MCF 10A (cell line): ENCODE measurements at places on chromosomes 1 and 21. TPM values are rescaled to one million over a fixed set of nuclear protein-coding genes. Genes with fewer than 3 reads are reported as not detected.

DNA sequence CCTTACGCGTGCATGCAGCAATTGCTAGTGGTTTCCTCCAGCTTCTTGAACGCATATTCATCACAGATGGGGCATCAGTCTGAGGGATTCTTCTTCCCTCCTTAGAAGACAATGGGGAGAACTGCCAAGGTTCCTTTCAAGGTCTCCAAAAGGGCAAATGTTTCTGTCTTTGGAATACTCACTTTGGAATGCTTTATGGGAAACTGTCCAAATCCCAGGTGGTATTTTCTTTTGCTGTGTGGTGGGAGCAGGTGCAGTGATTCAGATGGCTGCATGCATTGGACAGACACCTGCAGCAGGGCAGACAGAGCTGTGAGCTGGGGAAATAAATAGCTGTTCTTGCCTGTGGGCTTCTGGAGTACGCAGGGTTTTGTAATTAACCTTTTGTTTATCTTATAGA, 40.5 kb downstream of the URB2 start:
- H3K27ac ChIP-seq, result no peak overlapping the region
- DNase-seq, result peak; percentile 22
- peaks cover under 1% of the 10 kb centered on the region for H3K4me1 ChIP-seq
- no peak overlapping the region for H3K4me3 ChIP-seq
- no peaks in the 10 kb centered on the region for H3K27me3 ChIP-seq
- H3K36me3 ChIP-seq, result no peaks in the 10 kb centered on the region

GRCh38 chr1:154697710-154698109, 89.7 kb upstream of the ADAR start:
- peak; percentile 65 for DNase-seq
- H3K4me3 ChIP-seq, result no peak overlapping the region
- H3K4me1 ChIP-seq, result no peaks in the 10 kb centered on the region
- H3K27me3 ChIP-seq, result peaks cover 71% of the 10 kb centered on the region
- no peak overlapping the region for H3K27ac ChIP-seq

- DNase-seq, result no peak
- no peak overlapping the region for H3K4me3 ChIP-seq
- H3K36me3 ChIP-seq, result no peaks in the 10 kb centered on the region
- H3K27ac ChIP-seq, result no peak overlapping the region
- no peaks in the 10 kb centered on the region for H3K4me1 ChIP-seq
These were observed 76.1 kb upstream of the USP25 start for GRCh38 chr21:15653710-15654109.

DNA sequence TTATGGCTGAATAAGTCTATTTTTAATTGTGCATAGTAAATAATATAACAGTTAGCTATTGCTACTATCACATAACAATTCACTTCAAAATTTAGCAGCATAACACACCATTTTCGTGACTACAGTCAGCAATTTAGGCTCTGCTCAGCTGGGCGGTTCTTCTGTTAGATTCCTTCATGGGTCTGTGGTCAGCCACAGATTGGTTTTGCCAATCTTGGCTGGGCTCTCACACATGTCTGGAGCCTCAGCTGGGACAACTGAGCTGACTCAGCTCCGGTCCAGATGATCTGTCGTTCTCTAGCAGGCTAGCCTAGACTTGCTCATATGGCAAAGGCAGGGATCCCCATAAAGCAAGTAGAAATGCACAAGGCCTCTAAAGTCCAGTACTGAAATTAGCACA, 15.1 kb upstream of the CDC42BPA start:
- peak; percentile 89 for DNase-seq
- no peaks in the 10 kb centered on the region for H3K4me1 ChIP-seq
- H3K27ac ChIP-seq, result peak overlapping the region; percentile 77
- H3K36me3 ChIP-seq, result no peaks in the 10 kb centered on the region
- no peaks in the 10 kb centered on the region for H3K27me3 ChIP-seq
- H3K4me3 ChIP-seq, result no peak overlapping the region

DNA sequence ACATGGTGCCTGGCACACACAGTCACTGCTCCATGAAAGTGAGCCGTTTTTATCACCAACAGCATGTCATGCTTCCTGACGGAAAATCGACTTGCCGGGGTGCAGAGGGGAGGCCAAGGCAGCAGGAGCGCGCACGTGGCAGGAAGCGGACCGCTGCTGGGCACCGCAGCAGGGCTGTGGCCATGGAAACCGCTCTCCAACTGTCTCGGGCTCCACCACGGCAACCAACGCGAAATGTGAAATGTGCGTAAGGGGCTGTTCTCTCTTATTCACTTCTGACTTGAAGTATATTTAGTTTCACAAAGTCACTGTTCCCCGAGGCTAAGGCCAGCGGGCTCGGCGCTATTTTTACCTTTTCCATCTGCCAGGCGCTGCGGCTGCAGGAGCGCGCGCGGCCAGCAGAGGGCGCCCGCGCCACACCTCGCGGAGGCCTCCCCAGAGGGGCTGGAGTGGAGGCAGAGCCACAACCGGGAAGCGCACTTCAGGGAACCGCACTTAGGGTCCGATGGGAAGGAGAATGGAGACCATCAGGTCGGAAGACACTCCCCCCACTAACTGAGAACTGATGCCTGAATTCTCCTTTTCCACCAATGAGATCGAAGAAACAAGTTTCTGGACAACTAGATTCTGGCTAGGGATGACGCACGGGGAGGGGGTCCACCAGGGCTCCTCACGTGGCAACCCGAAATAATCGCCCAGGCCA, 19.7 kb downstream of the RCC2 start:
- peak; percentile 48 for DNase-seq
- H3K36me3 ChIP-seq, result peaks cover 96% of the 10 kb centered on the region
- no peak overlapping the region for H3K4me3 ChIP-seq
- no peaks in the 10 kb centered on the region for H3K4me1 ChIP-seq
- no peaks in the 10 kb centered on the region for H3K27me3 ChIP-seq

DNA sequence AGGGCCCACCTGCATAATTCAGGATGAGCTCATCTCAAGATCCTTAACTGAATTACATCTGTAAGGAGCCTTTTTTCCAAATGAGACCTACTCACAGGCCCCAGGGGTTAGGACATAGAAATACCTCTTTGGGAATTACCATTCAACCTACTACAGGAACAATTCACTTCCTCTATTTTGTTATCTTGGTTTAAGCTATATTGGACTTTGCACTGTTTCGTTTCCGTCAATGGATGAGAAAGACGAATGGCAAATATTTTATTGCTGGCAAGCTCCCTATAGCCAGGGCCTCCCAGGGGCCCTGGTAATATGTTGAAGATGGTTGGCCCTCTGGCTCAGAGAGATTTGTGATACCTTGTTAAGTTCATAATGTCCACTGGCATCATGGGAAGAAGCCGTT, 384.2 kb upstream of the DUSP10 start:
- no peak overlapping the region for H3K4me3 ChIP-seq
- no peak overlapping the region for H3K27ac ChIP-seq
- H3K27me3 ChIP-seq, result no peaks in the 10 kb centered on the region
- H3K36me3 ChIP-seq, result no peaks in the 10 kb centered on the region
- no peaks in the 10 kb centered on the region for H3K4me1 ChIP-seq
- no peak for DNase-seq

GRCh38 chr1:100516857-100517256, 21.1 kb upstream of the GPR88 start:
- H3K4me3 ChIP-seq, result no peak overlapping the region
- no peak for DNase-seq
- H3K36me3 ChIP-seq, result no peaks in the 10 kb centered on the region
- H3K27me3 ChIP-seq, result no peaks in the 10 kb centered on the region
- H3K27ac ChIP-seq, result no peak overlapping the region

DNA sequence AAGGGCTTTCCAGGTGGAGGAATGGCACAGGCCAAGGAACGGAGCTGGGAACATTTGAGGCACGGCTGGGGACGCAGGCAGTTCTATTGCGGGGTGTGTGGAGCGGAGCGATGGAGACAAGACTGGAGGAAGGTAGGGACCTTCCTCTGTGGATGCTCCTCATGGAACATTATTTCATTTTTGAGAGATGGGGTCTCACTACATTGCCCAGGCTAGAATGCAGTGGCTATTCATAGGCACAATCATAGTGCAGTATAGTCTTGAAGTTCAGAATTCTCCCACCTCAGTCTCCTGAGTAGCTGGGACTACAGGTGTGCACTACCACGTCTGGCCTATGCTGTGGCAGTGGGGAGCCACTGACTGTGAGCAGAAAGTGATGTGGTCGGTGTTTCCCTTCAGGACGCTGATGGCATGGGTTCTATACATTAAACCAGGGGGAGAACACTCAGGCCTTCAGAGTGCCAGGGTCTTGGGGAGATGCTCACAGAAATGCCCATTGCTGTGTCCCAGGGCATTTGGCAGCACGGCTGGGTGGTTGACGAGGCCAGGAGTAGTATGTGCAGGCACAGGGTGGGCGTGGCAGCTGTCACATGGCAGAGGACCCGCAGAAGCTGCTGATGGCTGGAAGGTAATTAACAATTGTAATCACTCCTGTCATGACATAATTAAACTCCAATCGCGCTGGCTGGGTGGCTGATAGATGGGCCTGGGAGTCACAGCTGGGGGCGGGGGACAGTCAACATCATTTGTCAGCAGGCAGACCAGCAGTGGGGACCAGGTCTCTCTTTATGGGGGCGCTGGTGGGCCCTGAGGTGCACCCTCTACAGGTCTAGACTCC, 40.8 kb upstream of the ACOT11 start:
- H3K36me3 ChIP-seq, result no peaks in the 10 kb centered on the region
- H3K4me3 ChIP-seq, result no peak overlapping the region
- H3K27me3 ChIP-seq, result no peaks in the 10 kb centered on the region
- no peaks in the 10 kb centered on the region for H3K4me1 ChIP-seq
- no peak overlapping the region for H3K27ac ChIP-seq

DNA sequence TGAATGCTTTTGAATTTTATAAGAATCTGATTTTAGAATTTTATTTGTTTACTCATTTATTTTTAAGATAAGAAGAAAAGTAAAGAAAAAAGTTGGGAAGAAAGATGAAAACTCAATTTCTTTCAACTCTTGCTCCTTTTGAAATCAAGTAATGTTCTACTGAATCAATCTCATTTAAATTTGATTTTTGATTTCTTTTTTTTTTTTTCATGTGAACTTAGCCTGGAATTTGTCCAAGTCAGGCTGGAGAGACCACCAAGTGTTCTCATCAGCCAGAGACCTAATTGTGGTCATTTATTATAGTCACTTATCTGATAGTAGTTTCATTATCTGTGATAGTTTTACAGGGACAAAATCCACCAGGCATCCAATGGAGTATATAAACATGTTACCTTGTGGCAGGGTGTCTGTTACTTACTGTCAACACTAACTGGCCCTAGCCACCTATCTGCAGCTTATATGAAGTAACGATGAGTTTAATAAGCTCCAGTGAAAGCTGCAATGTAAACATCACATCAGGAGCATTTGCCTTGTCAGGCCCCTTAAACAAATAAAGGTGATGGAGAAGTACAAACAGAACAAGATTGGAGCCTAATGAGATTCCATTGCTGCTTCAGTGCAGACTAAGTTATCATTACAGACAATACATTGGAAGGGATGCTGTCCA, 39.2 kb downstream of the HLX start:
- H3K4me1 ChIP-seq, result no peaks in the 10 kb centered on the region
- H3K27ac ChIP-seq, result no peak overlapping the region
- no peaks in the 10 kb centered on the region for H3K36me3 ChIP-seq
- H3K4me3 ChIP-seq, result no peak overlapping the region
- no peaks in the 10 kb centered on the region for H3K27me3 ChIP-seq

DNA sequence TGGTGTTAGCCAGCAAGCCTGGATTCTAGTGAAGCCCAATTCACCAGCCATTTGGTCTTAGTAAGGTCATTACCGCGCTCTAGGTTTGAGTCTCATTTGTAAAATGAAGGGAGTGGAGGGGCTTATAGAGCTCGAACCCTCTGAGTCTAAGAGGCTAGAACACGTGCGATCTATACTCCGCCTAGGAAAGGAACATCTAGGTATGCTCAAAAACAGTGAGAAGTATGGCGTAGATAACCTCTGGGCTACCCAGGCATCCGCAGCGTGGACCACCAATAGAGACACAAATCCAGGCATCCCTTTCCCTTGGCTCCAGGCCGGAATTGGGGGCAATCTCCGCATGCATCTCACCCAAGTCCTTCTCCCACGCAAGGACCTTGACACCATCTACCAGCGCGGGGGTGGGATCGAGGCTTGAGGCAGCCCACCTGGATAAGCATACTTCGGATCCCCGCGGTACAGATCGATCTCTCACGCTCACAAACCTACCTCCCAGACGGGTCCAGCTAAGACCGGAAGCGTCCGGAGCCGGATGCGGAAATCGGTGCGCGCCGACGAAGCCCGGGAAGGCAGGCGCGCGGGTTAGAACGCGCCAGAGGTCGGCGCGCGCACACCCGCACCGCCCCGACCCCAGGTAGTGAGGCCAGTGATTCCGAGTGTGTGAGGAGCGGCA, at the start of gene METTL25B:
METTL25B (plus strand) TSS at position 544 of the 673 bp plus-strand sequence. CDS start 636 bp downstream, outside the sequence.
- H3K4me3 ChIP-seq, result no peak within 1 kb of the TSS
- H3K4me1 ChIP-seq, result peaks cover 32% of the 10 kb centered on the region
- peak; percentile 88 for DNase-seq
- no peaks in the 10 kb centered on the region for H3K27me3 ChIP-seq

- DNase-seq, result no peak
- no peak overlapping the region for H3K4me3 ChIP-seq
- H3K27me3 ChIP-seq, result peaks cover 20% of the 10 kb centered on the region
These were observed 146.2 kb upstream of the IRF2BP2 start for GRCh38 chr1:234756066-234756774.

- H3K27ac ChIP-seq, result no peak overlapping the region
- H3K4me1 ChIP-seq, result no peaks in the 10 kb centered on the region
These were observed 21.0 kb downstream of the VASH2 start for GRCh38 chr1:212971312-212971711.

DNA sequence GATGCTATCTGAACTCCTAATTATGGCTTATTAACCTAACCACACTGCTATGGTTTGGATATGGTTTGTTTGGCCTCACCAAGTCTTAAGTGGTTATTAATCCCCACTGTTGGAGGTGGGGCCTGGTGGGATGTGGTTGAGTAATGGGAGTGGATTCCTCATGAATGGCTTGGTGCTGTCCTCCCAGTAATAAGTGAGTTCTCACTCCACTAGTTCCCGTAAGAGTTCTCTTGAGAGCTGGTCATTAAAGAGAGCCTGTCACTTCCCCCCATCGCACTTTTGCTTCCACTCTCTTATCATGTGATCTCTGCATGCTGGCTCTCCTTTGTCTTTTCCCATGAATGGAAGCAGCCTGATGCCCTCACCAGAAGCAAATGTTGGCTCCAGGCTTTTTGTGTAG, 328.8 kb downstream of the PLA2G4A start:
- DNase-seq, result no peak
- no peaks in the 10 kb centered on the region for H3K27me3 ChIP-seq
- no peak overlapping the region for H3K4me3 ChIP-seq
- H3K36me3 ChIP-seq, result no peaks in the 10 kb centered on the region

- no peak for DNase-seq
- peak overlapping the region; percentile 74 for H3K4me3 ChIP-seq
- no peak overlapping the region for H3K27ac ChIP-seq
- H3K4me1 ChIP-seq, result peaks cover 9% of the 10 kb centered on the region
These were observed 841 bp downstream of the POFUT2 start for GRCh38 chr21:45286671-45287437.

Gene LINGO4
- total RNA-seq, result 0.10 TPM in 1 of 2 replicates, not detected in the other

Gene AMPD1
- total RNA-seq, result not detected in 2 replicates

Gene TIAM1
- 9.0 and 9.8 TPM in 2 replicates for total RNA-seq

Gene LAMC1
- total RNA-seq, result 179 and 230 TPM in 2 replicates

Gene THEM4
- total RNA-seq, result 27.5 and 29.1 TPM in 2 replicates

Gene PRAMEF17
- total RNA-seq, result not detected in 2 replicates

Gene CNKSR1
- total RNA-seq, result 31.0 and 35.5 TPM in 2 replicates

Gene PSMA5
- total RNA-seq, result 109 and 113 TPM in 2 replicates

Gene SELE
- not detected in 2 replicates for total RNA-seq
